Stimulated activated CD4-positive, alpha-beta T cell treated with anti-CD3 and anti-CD28 coated beads, TNF-alpha, amount 100 ng/mL, for 1 hour (primary cell): ENCODE measurements at places on chromosomes 4 and X.
A peak's percentile ranks its signal among the peaks of the same experiment; 100 is the strongest.

DNA sequence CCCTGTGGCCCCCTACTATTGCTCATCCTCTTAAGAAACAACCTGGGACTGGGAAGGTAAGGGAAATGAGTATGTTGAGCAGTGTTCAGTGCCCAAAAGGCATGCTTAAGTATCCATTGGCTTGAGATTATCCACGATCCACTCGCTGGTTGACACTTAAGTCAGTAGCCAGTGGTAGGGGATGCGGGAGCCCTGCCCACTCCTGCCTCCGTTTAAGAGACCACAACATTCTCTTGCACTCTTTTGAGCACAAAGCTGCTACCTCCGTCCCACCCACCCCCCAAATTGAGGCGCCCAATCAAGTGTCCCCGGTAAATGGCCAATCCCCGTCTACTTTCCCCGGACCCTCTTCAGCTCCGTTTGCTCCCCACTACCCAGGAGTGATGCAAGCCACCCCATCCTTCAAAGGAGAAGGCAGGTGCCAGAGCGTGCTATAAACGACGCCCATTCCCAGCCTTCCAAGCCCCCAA is 25.0 kb downstream of the UTP14A start:
- DNase-seq: no peak

- no peak for DNase-seq
Observed at GRCh38 chr4:3827616-3828492, 61.7 kb downstream of the ADRA2C start.

GRCh38 chr4:53925050-53925605 is 139.3 kb downstream of the CHIC2 start:
- no peak for DNase-seq

GRCh38 chr4:33722254-33722653 is 2522.1 kb downstream of the ARAP2 start:
- DNase-seq: no peak

DNA sequence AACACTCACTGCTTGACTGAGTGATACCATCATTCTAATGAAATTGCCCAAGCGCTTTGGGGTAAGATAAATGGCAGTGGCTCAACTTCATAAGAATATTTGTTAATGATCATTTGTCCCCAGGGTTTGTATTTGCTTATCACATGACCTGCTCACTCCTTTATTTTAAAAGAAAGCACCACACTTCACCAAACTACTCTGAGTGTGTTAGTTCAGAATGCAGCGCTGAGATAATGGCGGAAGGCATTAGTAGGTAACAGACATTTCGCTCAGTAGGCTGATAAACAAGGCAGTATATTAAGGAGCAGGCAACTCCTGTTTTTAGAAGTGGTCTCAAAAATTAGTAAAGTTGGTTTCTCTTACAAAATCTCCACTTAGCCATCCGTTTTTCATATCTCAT is 1.6 kb downstream of the SNX25 start:
- DNase-seq: no peak

DNA sequence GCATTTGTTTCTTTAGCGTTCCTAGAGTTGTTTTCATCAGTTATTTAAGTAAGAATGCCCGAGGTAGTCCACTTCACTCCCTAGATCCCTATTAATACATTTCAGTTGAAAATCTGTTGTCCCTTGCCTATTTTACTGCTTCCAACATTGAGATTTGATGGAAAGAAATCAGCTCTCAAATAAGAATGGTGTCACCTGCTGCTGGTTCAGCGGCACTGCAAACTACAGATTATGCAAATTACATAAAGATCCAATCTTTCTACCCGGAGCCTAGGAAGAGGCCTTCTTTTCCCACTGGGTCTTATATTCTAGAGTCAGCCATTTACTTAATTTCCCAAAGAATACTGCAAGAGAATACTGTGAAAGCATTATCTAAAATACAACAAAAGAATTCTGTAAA is 597.6 kb upstream of the MAGEB2 start:
- DNase-seq: no peak

DNA sequence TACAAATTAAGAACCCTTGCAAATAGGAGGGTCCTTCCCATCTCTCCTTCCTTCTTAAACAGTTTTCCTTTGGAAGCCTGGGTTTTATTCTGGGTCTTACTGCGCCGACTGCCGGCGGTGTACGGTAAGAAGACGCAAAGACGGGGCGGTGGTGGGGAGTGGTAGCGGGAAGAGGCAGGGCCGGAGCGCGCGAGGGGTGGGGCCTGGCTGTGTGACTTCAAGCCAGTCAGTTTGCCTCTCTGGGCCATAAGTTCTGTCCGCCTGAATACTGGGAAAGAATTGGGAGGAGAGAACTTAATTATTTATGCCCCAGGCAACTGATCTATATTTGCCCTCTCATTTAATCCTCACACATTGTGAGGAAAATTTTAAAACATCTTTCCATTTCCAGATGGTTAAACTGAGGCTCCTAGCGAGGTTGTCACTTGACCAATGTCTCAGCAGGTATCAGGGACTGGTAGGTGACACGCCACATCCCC is 726 bp upstream of the KANTR start:
- DNase-seq: peak; percentile 44
